ENCODE measurements at places on chromosomes 7 and 10.
A peak's percentile ranks its signal among the peaks of the same experiment; 100 is the strongest.

DNA sequence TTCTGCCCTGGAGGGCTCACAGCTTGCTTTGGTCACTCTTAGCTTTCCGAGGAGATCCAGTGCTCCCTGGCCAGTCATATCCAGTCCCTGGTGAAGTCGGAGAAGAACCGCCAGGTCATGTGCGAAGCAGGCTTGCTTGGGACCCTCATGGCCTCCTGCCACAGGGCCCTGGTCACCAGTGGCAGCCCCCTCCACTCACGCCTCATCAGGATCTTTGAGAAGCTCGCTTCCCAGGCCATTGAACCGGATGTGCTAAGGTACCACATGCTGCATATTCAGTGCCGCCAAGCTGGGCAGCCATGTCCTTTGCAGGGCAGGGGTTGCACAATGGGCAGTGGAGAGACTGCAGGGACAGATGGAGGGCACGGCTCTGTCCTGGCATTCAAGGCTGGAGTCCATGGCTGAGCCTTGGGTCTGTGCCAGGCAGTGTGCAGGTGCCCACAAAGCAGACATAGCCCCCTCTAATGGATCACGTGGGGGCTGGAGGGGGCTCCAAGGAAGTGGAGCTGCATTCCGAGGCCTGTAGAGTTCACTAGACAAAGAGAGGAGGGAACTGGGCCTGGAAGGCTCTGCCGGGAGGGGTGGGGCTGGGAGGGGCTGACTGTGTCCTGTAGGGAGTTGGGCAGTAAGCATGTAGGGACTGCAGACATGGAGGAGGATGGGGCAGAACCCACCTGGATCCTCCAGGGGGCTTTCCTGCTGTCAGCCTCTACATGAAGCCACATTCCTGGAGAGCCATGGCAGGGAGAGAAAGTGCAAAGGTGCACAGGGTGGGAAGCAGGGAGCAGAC is 89.9 kb downstream of the WDFY4 start:
- no peak for DNase-seq

DNA sequence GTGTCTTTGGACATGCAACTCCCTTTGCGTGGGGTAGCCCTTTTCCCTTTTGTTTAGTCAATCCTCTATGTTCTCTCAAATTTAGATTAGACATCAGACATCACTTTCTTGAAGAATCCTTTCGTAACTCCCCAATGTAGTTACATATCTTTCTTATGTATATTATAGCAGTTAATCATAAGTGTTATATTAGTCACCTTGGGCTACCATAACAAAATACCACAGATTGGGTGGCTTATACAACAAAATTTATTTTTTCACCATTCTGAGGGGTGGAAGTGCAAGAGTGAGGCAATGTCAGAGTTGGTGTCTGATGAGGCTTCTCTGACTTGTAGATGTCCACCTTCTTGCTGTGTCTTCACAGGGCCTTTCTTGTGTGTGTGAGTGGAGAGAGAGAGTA is 105.7 kb downstream of the PHTF2 start:
- no peak for DNase-seq

- DNase-seq: no peak
Measured at GRCh38 chr10:102661658-102662028, 17.4 kb downstream of the TRIM8 start.

GRCh38 chr10:76491216-76491615 is 1059.8 kb downstream of the LRMDA start:
- no peak for DNase-seq

DNA sequence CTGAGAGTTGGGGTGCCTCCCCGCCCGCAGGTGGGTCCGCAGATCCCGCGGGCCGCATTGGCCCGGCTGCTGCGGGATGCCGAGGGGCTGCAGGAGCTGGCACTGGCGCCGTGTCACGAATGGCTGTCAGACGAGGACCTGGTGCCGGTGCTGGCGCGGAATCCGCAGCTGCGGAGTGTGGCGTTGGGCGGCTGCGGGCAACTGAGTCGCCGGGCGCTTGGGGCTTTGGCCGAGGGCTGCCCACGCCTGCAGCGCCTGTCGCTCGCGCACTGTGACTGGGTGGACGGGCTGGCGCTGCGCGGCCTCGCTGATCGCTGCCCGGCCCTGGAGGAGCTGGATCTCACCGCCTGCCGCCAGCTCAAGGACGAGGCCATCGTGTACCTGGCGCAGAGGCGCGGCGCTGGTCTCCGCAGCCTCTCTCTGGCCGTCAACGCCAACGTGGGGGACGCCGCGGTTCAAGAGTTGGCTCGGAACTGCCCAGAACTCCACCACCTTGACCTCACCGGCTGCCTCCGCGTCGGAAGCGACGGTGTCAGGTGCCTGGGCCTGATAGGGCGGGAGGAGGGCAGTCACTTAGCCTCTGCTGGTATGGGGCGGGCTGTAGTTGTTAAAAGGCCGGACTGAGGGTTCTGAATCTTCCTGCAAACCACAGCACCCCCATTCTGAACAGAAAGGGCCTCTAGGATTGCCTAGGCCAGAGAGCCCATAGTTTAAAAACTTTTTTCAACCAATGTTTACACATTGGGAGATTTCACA is 1.3 kb downstream of the FBXL15 start:
- DNase-seq: no peak

- no peak for DNase-seq
Measured at GRCh38 chr7:157529768-157530560, 193.2 kb downstream of the DNAJB6 start.

DNA sequence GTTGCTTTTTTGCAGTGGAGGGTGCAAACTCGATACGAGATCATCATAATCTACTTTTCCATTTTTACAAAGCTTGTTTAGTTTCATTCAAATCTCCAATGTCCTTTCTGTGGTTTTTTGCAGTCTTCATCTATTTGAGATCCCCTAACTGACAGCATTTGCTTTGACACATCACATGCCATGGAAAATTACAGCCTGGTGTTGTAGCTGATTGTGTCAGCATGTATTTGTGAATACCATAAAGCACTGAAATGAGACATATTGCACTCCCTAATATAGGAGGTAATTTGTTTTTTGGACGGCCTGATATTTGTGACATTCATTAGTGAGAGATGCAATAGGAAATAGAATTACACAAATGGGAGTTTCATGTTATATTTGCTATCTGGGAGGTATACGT is 620.8 kb downstream of the KCNMA1 start:
- DNase-seq: no peak

DNA sequence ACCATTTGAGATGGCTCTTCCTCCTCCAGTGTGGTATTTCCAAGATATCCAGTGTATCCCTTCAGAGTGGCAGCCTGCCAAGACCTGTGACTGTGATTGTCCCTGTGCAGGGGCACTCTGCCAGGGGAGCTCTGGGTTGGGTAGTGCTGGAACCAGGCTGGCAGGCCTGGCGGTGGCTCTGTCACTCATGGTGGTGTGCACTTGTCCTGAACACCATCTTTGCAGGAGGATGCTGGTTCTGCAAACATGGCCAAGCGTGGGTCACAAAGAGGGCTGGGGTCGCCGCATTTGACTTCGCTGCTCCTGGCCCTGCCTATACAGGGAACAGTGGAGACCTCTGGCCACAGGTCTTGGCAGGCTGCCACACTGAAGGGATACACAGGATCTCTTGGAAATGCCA is 205.2 kb downstream of the PRPF18 start:
- DNase-seq: peak; percentile 17

DNA sequence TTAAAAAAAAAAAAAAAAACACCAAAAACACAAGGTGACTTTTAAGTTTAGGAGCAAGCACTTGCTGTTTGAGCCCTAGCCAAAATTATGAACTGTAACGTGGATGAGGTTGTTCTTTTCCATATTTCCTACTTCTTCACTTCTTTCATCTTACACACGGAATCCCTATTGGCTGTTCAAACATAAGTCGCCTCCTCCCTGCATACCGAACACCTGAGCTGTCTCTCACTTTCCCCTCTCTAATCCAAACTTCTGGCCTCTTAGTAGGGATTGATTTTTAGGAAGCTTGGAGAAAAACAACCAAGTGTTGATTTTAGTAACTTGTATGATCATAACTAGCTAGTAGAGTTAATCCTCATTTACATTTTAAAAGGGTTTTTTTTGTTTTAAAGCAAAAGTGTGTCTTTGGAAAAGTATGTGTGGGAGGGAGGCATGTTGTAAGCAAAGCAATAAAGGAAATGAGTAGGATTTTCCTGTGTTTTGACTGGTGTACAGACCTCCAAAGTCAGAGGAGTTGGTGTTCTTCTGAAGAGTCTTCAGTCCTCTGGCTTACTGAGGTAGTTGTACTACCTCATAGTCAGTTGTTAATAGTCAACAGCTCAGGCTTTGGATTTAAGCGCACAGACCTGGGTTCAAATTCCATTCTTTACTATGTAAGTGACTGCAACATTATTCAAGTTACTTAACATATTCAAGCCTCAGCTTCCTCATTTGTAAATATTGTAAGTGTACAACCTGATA is 39.3 kb downstream of the RABGEF1 start:
- no peak for DNase-seq

DNA sequence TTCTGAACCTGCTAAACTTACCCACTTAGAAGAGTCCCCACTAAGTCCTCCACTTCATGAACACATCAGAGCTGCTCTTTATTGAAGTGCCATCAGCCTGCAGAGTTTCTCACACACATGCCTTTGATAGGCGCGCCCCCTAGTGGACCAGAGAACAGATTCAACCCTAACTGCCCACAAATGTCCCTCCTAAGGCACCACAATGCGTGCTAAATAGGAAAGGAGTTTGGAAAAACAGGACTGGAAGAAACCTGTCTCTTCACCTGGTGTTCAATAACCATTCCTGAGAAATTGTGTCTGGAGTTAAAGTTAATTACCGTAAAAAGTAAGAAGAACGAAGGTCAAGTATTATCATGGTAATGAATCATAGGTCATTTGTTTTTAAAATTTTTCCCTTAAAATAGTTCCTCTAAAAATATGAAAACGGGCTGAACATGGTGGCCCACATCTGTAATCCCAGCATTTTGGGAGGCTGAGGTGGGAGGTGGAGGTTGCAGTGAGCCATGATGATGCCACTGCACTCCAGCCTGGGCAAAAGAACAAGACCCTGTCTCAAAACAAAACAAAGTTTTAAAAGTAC is 249.7 kb downstream of the ELMO1 start:
- peak; percentile 91 for DNase-seq

DNA sequence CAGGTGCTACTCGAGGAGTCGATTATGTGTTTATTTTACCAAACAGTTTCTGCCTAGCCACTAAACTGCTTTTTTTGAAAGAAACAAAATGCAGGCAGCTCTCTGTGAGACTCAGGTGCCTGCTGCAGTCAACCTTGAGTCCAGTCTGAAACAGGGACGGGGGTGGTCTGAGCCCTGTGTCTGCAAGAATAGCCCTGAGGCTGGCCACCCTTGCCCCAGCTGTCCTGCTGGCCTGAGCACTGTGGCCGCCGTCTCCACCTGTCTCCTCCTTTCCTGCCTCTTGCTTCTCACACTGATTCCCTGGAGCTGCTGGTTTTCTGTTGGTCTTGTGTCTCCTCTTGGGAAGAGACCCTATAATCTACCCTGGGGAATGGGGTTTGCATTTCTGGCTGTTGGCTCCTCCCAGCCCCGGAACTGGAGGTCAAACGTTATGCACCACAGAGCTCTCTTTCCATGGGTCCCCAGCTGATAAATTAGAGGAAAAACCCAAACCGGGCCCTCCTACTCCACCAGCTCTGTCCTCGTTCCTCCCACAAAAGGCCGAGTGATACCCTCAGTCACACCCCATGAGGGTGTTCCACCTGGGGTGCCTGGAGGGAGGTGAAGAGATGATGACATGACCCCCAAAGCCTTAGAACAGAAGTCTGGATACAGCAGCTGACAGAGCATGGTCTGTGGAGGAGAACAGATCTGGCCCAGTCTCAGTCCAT is 15.0 kb upstream of the SLC18A3 start:
- no peak for DNase-seq

GRCh38 chr7:75054744-75055143 is 18.9 kb downstream of the RCC1L start:
- peak; percentile 79 for DNase-seq

Measured in pons (tissue), 1 donor.